ENCODE measurements at places on chromosomes 11 and 22. TPM values are rescaled to one million over a fixed set of nuclear protein-coding genes. Genes with fewer than 3 reads are reported as not detected.

APOA5 gene
- not detected for total RNA-seq

SLC37A2 gene
- 8.6 TPM for total RNA-seq

SYT12 gene
- total RNA-seq: 0.04 TPM

CYTH4 gene
- total RNA-seq: 21.3 TPM

OTOG gene
- not detected for total RNA-seq

MIAT gene
- 0.19 TPM for total RNA-seq

GRCh38 chr11:67238894-67239782 is 27.1 kb upstream of the GRK2 start:
- peaks cover 31% of the 10 kb centered on the region for H3K36me3 ChIP-seq
- no peaks in the 10 kb centered on the region for H3K4me1 ChIP-seq
- H3K4me3 ChIP-seq: peak overlapping the region; percentile 61
- H3K27me3 ChIP-seq: no peaks in the 10 kb centered on the region
- peak overlapping the region; percentile 90 for H3K27ac ChIP-seq

DNA sequence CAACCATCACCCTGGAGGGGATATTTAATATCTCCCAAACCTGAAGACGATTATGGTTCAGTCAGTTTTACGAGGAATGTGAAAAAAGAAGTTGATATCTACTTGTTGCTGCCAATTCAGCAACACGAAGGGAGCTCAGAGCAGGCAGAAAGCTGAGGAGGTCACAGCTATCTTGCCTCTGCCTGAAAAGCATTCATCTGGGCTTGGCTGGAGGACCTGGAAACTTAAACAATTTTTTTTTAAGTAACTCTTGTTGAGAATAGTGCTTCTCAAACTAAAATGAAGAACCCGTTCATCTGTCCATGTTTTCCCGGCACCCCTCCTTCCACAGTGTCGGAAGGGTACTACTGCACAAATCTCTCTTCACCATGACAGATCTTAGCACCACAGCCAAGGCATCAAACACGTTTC is 98.9 kb downstream of the MICAL3 start:
- H3K4me1 ChIP-seq: peaks cover 11% of the 10 kb centered on the region
- no peak overlapping the region for H3K27ac ChIP-seq
- no peak for ATAC-seq
- no peaks in the 10 kb centered on the region for H3K36me3 ChIP-seq
- H3K4me3 ChIP-seq: no peak overlapping the region
- H3K27me3 ChIP-seq: no peaks in the 10 kb centered on the region

DNA sequence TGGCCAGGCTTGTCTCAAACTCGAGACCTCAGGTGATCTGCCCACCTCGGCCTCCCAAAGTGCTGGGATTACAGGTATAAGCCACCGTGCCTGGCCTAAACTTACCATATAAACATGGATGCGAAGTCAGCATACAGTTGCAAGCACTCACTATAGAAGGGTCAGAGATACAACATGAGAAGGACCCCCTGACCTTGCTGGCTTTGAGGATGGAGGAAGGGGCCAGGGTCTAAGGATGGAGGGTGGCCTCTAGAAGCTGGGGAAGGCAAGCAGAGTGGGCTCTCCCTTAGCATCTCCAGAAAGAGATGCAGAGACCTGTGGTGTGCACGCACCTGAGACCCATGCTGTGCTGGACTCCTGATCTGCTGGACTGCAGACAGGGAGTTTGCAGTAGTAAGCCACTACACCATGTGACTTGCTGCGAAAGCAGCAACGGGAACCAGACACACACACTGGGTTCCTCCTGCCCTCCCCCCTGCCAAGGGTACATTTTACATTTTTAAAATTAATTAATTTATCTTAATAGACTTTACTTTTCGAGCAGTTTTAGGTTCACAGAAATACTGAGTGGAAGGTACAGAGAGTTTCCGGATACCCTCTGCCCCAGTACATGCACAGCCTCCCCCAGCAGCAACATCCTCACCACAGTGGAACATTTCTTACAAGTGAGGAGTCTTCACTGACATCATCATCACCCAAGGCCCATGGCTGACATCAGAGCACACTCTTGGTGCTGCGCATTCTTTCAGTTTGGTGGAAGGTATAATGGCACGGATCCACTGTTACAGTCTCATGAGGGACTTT is 170.1 kb upstream of the B3GAT1 start:
- no peak overlapping the region for H3K27ac ChIP-seq
- no peak overlapping the region for H3K4me3 ChIP-seq
- H3K4me1 ChIP-seq: no peaks in the 10 kb centered on the region
- H3K36me3 ChIP-seq: no peaks in the 10 kb centered on the region
- no peak for ATAC-seq
- peaks cover 38% of the 10 kb centered on the region for H3K27me3 ChIP-seq

- H3K27me3 ChIP-seq: no peaks in the 10 kb centered on the region
- no peak for ATAC-seq
- peak overlapping the region; percentile 29 for H3K27ac ChIP-seq
- H3K36me3 ChIP-seq: peaks cover 19% of the 10 kb centered on the region
- no peak overlapping the region for H3K4me3 ChIP-seq
Observed at GRCh38 chr11:4071914-4072313, 22.7 kb upstream of the RRM1 start.

DNA sequence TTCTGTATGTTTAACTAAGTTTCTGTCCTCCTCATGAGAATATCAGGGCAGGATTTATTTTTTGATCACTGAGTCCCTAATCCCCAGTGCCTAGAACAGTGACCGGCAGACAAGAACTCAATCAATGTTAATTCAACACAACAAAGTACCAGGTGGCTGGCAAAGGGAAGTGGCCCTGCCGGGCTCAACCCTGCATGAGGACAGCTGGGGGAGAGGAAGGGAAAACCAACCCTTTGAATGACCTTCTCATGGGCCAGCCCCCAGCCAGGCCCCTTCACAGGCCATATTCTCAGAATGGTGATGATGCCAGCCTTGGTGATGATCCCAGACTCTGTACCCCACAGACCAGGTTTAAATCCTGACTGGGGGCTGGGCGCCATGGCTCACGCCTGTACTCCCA is 1.4 kb upstream of the MFNG start:
- ATAC-seq: no peak
- peaks cover 87% of the 10 kb centered on the region for H3K27me3 ChIP-seq
- peaks cover 9% of the 10 kb centered on the region for H3K36me3 ChIP-seq
- peaks cover 7% of the 10 kb centered on the region for H3K4me1 ChIP-seq

- H3K4me1 ChIP-seq: no peaks in the 10 kb centered on the region
- no peaks in the 10 kb centered on the region for H3K36me3 ChIP-seq
- ATAC-seq: no peak
- no peaks in the 10 kb centered on the region for H3K27me3 ChIP-seq
Observed at GRCh38 chr11:102457865-102458264, 5.3 kb upstream of the TMEM123 start.

GRCh38 chr11:18364495-18365073 is 29.8 kb upstream of the LDHA start:
- H3K27me3 ChIP-seq: no peaks in the 10 kb centered on the region
- no peak overlapping the region for H3K27ac ChIP-seq
- H3K36me3 ChIP-seq: peaks cover 81% of the 10 kb centered on the region
- ATAC-seq: no peak

- peaks cover 13% of the 10 kb centered on the region for H3K27me3 ChIP-seq
- no peaks in the 10 kb centered on the region for H3K36me3 ChIP-seq
- H3K4me1 ChIP-seq: no peaks in the 10 kb centered on the region
- ATAC-seq: no peak
- no peak overlapping the region for H3K4me3 ChIP-seq
Observed at GRCh38 chr11:114886644-114887265, 208.4 kb downstream of the NXPE2 start.

DNA sequence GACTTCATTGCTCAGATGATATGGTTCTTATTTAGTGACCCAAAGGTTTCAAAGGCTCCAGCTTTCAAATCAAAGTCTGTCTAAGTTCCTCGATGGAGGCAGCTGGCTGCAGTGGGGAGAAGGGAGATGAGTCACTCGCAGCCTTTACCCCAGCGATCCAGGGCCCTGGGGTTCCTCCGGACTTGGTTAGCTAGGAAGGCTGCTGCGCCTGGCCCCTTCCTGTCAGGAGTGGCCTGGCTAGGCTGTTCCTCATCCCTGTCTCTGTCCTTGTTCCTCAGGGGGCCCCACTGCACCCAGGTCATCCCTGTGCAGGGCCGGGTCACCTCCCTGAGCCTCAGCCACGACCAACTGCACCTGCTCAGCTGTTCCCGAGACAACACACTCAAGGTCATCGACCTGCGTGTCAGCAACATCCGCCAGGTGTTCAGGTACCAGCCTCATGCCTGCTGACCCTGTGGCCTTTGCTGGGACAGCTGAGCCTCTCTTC is 13.9 kb downstream of the ATG16L2 start:
- no peak overlapping the region for H3K27ac ChIP-seq
- no peaks in the 10 kb centered on the region for H3K36me3 ChIP-seq
- no peak for ATAC-seq
- peaks cover 12% of the 10 kb centered on the region for H3K4me1 ChIP-seq
- no peak overlapping the region for H3K4me3 ChIP-seq
